NCI-H345 (cell line): ENCODE measurements at places on chromosomes 6 and 20.

- DNase-seq, result no peak
Measured at GRCh38 chr6:73088138-73088813, 137.0 kb downstream of the KHDC1L start.

DNA sequence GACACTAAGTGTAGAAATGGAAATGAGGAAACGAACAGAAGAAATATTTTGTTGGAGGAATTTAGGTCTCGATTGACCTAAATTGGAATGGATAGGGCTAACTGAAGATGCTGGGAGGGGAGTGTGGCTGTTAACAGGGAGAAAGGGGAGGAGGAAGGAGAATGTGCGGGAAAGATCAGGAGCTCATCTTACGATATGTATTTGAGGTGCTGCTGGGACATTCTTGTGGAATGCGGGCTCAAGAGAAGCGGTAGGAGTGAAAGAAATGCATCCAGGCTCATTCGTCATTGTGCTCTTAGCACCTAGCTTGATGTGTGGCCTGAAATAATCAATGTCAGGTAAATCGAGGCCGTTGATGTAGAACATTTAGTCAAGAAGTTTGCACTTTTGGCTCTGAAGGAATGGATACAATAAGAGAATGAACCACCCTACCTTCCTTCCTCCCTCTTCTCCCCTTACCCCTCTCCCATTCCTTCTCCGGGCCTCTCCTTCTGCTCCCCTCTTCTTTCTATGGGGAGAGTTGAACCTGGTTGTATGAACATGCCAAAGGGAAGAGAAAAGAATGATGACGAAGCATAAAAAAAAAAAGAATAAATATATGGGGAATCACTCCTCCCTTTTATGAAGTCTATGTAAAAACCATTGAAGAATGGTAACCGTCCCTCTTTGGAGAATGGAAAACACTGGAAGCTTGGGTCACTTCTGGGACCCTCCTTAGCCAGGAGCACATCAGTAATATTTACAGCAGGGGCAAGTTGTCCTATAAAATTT, 70.9 kb downstream of the SASH1 start:
- no peak for DNase-seq

DNA sequence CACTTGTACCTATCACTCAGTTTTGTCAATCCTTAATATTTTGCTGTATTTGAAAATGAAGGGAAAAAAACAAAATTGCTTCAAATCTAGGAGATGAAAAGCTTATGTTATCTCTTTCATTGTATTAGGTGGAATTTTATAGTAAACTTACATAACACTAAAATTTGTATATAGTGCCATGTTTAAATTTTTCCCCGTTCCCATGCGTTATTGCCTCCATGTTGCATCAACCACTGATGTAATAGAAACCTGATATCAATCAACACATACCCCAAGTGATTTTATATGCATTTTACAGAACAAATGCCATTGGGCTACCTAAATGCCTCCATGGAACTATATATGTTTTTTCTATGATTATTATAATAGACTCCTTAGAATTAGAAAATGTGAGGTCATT, 14.8 kb upstream of the TREM2 start:
- DNase-seq, result no peak

DNA sequence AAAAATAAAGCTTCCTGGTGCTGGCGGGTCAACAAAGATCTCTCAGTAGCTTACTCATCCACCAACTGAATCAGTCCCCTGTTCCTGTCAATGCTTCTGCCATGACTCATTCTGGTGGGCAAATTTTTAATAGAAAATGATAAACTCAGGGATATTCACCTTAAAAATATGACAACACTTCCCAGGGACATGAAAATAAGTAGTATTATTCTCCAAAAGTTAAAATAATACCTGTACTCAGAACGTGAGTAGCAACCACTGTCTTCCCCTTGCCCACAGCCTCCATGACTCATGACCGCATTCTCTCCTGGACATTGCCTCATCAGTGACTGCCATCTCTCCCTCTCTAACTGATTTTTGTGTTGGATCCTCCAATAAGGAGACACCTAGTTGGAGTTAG, 552.3 kb downstream of the KIF16B start:
- no peak for DNase-seq

DNA sequence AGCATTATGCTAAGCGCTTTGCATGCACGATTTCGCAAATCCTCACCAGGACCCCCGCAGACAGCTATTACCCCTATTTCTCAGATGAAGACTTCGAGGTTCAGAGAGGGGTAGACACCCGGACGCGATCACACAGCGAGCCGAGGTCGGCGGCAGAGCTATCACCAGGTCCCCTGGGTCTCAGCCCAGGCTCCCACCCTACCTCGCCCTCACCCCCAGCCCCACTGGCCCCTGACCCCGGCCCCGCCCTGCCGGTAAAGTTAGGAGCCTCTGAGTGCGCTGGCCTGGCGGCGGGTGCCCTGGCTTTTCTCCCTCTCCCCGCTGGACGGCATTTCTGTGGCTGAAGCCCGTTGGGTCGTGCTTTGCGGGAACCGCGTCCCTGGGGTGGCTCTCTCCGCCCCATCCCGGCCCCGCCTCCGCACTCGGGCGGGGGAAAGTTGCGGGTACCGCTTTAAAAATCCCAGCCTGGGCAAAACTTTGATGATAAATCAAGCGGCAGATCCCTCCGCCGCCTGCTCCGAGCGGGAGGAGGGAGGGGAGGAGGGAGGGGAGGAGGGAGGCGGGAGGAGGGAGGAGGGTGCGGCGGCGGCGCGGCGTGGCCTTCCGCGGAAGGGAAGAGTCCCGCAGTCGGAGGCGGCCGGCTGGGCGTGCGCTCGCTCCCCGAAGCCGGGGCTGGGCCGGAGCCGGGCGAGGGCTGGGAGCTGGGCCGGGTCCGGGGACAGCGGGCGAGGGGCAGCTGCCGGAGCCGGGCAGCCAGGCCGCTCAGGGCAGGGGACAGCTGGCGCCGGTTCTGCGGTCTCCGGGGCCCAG, at the start of gene VSTM2L:
Gene VSTM2L (plus strand): TSS at position 624 of the 810 bp plus-strand sequence. CDS start 224 bp downstream, outside the sequence.
- DNase-seq, result peak; percentile 59

DNA sequence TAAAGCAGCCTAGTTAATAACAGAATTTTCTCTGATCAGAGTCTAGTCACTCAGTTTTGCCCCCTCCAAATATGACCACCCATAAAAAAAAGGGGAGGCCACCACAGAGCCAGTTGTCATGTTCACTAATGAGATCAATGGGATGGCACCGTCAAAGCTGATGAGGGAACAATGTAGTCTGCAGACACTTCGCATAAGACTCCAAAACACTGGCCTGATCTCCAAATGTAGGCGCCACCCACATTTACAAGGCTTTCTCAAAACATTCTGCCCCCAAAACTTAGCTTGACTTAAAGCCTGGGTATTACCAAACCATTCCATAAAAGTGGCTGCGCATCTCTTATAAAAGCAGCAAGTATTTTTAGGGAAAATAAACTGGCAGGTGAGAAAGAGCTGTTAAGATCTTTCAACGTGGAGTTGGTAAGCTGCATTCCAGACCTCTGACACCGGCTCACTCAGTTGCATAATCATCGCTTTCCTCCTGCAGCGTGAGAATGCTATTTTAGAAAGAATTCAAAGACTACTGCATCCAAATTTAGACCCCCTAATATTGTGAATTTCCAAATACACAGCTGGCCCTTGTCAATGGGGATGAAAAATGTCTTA, 59.3 kb downstream of the TBC1D7 start:
- DNase-seq, result no peak
